ENCODE measurements at places on chromosomes 4 and X. TPM values are rescaled to one million over a fixed set of nuclear protein-coding genes. Genes with fewer than 3 reads are reported as not detected.

GRCh38 chrX:40010550-40011321 lies 87.0 kb downstream of the BCOR start:
- peak; percentile 43 for DNase-seq

DNA sequence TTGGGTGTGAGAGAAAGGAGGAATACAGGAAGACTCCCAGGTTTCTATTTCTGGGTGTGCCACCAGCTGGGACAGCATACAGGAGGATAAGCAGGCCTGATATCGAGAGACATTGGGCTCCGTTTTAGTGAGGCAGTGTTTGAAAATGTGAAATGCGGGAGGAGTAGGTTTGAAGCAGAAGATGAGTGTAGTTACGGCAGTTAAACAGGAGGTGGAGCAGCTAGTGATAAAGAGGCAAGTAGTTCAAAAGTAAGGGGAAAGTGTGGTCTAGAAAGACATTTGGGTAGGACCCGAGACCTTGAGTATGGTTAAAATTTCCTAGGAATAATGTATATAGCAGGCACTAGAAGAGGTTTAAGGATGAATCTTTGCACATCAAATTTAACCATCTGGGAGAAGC lies 42.4 kb downstream of the DCUN1D4 start:
- DNase-seq = no peak

DNA sequence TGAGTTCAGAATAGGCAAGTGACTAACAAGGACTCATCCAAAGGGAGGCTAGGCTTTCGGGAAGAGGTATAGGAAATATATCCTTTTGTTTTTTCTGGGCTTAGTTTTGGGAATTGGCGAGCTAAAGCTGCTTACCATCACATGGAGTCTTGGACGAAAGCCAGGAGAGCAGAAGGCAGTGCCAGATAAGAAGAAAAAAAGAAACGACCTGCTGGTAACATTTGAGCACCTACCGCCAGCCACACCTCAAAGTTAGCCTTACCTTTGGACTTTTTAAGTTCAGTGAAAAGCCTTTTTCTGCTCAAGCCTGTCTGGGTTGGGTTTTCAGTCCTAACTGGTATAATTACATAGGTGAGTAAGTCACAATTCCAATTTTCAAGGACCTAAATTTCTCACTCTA lies 85.1 kb upstream of the LCORL start:
- DNase-seq = no peak

STX18 gene
- total RNA-seq = 23.1 TPM

DNA sequence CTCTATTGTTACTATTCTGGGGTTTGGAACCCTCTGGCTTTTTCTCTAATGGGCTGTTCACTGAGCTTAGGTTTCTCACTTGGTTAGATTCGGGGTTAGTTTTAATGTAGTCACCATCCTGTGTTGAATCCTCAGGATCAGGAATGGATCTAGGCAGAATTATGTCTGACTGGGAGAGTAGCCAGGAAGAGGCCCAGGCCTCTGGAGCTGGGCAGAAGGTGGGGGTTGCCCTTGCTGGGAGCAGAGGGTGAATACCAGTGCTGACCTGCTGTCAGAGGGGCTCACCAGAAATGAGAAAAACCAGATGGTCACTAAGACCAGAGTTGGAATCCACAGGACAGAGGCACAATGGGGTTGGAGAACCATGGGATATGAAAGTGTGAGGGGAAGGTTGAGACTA lies 126.6 kb upstream of the SLC4A4 start:
- DNase-seq = no peak

DNA sequence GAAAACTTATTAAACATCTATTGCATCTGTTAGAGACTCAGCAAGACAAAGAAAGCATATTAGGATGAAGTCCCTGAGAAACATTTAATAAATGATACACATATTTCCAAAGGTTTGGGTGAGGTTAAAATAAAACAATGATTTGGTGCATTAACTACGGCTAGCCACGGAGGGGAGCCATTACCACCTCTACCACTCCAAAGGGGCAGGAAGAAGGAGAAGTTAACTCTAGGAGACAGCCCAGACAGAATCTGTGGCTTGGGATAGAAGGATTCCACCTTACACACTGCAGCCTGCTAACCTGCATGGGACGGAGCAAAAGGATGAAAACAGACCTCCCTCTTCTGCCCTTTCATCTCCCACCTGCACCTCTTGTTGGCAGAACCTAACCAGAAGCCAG lies 189.1 kb upstream of the C1QTNF7 start:
- peak; percentile 46 for DNase-seq

GRCh38 chrX:18890724-18891547 lies 93.0 kb downstream of the PHKA2 start:
- DNase-seq = no peak

- no peak for DNase-seq
Measured at GRCh38 chr4:170705907-170706306, 616.2 kb upstream of the AADAT start.

DNA sequence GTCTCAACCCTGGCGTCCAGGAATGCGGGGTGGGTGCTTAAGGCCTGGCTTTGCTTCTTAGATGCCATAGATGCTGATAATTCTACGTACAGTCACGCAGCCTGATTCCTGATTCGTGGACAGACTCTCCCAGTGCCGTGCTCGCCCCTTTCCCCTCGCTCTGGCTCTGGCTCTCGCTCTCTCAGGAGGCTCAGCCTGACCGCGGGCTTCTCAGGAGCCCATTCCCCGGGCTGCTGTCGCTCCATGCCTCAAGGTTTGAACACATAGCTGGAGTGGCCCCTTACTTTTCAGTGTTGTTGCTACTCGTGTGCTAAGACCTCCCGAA lies 59.2 kb upstream of the ZC4H2 start:
- no peak for DNase-seq

DNA sequence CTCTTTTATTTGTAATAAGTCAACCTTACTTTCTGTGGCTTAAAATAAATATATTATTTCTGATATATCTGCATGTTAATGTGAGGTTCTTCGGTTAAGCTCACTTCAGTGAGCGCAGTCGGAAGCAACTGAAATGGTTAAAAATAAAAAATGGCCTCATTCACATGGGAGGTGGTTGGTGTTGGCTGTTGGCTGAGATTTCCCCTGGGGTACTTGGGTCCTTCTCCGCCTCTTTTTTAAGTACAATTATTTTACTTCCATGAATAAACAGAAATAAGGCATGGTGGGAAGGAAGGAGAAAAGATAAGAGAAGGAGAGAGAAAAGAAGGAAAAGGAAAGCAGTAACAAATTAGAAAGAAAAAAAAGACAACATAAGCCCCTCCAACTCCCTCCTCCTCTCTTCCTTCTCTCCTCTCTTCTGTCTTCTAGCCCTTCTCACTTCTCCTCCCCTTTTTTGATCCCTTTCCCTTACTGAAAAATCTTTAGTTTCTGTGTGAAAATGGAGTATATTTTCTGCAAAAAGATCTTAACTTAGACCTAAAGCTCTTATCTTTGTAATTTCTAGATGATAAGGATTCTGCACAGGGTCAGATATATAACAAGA lies 19.7 kb upstream of the CXCL3 start:
- no peak for DNase-seq

- no peak for DNase-seq
Measured at GRCh38 chrX:2584251-2585157, 83.7 kb upstream of the DHRSX start.

- DNase-seq = peak; percentile 12
Measured at GRCh38 chr4:152678841-152679240, 956 bp downstream of the TMEM154 start.

EXOC1L gene
- total RNA-seq = not detected

GRCh38 chrX:140713174-140713539 lies 3.6 kb downstream of the LINC00632 start:
- DNase-seq = peak; percentile 17

DNA sequence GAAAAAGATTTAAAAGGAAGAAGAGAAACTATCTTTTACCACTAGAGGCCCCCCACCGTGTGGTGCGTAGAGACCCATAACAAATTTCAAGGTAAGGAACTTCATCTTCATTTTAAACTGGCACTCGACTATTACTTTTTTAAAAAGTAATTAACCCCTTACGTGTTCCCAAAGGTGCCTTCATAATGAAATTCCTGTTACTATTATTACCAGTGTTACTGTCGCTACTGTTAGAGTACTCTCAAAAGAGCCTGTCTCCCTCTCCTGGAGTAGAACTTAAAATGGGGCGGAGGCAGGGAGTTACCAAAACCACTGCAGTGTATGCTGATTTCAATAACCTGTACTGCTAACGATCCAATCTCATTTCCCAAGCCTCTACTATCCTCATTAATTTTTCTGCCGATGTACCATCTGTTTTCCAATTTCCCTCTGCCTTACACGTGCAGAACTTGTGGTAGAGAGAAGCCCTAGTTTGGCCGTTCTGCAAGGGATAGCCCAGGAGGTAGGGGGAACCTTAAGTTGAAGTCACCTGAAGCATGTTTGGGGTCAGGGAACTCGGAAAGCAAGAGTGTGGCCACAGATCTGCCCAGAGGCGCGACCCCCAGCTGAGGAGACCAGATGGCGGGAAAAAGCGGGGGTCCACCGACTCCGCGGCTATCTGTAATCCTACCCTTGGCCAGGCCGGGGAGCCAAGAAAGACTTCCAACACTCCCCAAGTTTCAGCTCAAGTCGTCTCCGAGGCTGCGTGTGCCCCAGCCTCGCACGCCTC lies 720 bp upstream of the STK26 start:
- DNase-seq = peak; percentile 52

DNA sequence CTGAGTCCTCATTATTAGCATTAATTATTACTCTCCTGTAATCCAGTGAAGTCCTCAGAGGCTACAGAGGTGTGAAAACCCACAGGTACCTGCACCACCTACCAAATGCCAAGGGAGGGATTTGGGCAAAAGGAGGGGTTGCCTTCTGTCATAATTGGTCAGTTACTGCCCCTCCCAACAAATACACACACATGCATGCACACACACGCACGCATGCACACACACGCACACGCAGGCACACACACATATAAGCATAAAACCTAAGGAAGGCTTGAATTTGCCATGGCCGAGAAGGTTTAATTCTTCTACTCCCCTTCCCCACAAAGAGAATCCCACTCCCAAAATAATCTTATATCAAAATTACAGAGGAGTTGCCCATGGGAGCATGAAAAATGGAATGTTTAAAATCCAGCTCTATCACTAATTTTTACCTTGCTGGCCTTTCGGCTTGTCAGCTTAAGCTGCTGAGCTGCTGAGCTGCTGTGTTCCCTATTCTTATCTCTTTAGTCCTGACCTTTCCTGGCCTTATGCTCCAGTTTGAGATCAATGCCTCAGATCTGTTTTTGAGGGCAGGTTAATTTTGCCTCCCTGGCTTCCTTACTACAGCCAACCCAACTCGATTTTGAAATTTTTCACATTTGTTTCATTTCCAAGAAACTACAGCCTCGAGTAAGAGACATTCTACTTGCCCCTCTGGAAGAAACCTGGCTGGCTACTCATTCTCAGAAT lies 95.0 kb downstream of the CAMK2D start:
- no peak for DNase-seq

PNMA3 gene
- 4.2 TPM for total RNA-seq

DNA sequence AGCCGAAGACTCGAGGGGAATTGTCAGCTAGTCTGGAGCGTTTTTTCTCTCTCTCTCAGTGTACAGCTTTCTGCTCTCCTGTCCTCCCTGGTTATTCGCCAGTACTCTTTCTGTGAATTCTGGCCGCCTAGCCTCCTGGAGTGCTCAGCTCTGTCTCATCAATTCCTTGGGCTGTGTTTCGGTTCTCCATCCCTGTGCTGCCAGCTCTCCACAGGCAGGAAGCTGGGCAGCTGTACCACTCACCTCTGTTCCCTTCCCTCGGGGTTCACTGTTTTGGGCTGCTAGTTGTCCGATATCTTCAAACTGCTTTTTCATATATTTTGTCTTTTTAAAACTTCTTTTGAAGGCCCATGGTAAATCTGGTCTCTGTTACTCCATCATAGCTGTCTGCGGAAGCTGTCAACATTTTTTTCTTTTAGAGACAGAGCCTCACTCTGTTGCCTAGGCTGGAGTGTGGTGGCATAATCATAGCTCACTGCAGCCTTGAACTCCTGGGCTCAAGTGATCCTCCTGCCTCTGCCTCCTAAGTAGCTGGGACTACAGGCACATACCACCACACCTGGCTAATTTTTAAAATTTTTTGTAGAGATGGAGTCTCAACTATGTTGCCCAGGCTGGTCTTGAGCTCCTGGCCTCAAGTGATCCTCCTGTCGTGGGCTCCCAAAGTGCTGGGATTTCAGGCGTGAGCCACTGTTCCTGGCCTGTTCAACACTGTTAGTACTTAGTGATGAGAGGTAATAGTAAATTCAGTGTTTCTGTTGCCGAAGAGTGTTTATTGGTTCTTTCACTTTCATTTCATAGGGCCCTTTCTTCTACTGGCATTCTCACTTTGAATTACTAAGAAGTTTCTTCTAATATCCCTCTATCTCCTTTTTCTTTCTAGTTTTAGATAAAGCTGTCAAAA lies 18.6 kb downstream of the ZCCHC4 start:
- peak; percentile 38 for DNase-seq

DNA sequence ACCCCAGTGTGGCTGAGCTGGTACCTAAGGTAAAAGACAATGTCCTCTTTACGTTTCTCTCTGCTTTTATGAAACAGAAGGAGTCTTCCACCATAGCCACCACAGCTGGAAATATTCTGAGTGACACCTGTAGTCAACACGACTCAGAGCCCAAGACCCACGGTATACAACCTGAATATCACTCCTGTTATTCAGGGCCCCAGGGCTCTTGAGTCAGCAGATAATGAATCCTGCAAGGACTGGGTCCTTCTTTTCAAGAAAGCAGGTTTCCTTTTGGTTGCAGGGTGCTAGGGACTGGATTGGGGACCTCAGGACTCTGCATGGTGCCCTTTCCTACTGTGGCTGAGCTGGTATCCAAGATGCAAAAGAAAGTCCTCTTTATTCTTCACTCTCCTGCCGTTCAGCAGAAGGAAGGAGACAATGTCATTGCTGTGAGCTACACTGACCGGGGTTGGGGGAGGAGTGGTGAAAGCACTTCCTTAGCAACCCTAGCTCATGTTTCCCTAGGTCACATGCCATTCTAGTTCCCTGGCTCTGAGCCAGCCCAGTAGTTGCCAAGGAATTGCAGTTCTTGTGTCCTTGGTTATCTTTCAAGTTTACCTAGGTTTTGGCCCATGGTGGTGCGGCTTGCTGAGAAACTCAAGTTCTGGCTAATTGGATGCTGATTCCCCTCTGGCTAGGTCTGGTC lies 23.7 kb upstream of the UNC5C start:
- DNase-seq = no peak

DNA sequence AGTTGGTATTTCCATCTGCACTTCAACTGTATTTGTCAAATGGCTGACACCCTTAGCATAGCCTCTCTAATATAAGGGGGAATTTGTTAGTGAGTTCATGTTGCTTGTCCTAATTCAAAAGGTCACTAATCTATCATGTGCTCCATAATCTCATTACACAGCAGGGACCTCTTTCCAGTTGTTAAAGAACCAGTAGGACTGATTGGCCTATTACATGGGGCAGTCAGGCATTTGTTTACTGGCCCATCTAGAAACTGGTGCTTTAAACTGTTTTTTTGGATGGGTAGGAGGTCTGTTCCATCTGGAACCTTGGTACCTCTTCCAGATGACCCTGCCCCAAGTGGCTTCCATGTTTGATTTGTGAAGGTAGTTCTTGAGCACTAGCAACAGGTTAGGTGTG lies 11.4 kb downstream of the ANK2 start:
- no peak for DNase-seq
